ENCODE measurements at places on chromosomes 1 and 21.

GRCh38 chr1:145972580-145972979 is 8.1 kb downstream of the POLR3GL start:
- no peak for DNase-seq

GRCh38 chr1:107076841-107077240 is 20.4 kb downstream of the PRMT6 start:
- no peak for DNase-seq

DNA sequence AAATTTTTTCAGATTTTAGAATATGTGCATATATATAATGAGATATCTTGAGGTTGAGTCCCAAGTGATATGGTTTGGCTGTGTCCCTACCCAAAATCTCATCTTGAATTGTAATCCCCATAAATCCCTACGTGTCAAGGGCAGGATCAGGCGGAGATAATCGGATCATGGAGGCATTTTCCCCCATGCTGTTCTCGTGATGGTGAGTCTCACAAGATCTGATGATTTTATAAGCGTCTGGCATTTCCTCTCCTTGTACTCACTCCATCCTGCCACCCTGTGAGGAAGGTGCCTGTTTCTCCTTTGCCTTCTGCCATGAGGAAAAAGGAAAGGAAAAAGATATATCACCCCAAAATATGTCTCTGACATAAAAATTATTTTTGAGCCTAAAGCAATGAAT is 64.6 kb downstream of the TOR3A start:
- DNase-seq: no peak

DNA sequence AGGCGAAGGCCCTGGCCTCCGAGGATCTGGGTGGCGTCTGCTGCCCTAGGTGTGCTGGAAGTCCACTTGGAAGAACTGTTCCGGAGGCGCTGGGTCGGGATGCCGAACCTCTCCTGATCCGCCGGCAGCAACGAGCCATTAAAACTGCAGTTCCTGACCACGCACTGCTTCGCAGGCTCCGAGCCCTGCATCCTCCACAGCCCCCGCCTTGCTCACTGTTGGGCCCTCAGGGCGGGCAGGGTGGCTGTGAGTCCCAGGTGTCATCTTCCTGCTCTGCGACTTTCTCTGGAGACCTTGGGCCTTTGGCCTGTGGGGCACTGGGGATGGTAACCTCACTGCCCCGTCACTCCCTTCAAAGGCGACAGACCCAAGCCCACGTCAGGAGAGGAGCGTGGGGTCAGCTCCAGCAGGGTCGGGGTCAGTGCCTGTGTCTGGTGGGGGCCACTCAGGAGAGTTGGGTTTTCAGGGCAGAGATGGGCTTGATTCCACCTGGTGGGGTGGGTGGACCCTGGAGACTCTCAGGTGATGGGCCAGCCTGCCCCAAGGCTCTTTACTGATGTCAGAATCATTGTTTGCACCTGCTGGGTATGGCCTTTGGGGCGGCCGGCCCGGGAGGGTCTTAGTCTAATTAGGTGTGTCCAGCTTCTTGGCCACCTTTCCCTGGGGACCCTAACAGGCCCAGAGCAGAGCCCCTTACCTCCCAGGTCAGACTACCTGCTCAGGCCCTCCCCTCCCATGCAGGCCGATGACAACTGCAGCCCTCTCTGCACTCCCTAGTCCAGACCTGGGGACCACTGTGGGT is 3.1 kb downstream of the PRXL2B start:
- no peak for DNase-seq

DNA sequence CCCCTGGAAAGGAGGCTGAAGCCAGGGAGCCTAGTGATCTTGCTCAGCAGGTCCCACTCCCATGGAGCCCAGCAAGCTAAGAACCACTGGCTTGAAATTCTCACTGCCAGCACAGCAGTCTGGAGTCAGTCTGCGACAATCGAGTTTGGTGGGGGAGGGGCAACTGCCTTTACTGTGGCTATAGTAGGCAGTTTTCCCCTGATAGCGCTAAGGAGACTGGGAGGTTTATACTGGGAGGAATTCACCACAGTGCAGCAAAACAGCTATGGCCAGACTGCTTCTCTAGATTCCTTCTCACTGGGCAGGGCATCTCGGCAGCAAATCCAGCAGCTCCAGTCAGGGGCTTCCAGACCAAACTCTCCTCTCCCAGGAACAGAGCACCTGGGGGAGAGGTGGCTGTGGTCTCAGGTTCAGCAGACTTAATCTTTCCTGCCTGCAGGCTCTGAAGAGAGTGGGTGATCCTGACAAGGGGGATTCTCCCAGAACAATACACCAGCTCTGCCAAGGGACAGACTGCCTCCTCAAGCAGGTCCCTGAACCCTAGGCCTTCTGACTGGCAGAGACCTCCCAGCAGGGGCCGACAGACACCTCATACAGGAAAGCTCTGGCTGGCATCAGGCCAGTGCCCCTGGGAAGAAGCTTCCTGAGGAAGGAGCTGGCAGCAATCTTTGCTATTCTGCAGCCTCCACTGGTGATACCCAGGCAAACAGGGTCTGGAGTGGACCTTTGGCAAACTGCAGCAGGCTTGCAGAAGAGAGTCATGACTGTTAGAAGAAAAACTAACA is 548.5 kb upstream of the NEGR1 start:
- no peak for DNase-seq

DNA sequence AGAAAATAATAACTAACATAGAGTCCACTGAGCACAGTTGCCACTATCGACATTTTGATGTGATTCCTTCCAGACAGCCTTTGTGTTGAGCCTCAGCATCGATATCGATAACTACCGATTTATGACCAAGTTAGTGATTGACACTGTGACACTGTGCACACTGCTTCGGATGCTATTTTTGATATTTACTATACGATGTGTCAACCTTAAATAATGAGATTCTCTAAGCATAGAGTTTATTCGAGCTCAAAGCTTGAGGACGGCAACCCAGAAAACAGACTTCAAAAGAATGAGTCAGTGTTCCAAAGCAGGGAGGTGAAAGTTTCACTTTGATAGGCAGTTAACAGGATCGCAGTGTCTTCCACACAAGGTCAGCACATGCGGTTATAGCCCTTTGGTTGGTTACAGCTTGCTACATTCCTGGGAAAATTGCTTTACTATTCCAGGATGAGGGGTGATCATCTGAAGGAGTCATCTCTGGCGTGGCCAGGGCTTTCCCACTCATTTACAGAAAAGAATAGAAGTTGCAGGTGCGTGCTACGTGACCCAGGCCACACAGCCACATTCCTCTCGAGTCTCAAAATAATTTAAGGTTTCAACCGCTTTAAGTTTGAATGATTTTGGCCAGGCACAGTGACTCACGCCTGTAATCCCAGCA is 53.6 kb upstream of the EFHD2 start:
- no peak for DNase-seq

DNA sequence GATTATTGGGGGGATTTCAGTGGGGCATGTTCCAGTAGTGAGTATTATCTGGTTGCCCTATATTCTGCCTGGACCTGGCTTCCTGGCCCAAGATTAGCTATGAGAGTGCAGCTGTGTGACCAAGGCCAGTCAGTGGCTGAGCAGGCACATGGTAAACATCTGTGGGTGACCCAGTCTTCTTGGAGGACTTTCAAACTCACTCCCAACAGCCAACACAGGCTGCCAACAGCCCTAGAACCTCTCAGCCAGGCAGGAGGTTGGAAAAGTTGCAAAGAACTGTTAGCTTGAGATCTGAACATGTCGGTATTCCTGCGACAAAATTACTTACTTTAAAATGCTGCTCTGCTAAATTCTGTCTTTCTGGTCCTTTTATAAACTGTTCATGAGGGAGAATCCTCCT is 192.4 kb downstream of the TGFBR3 start:
- DNase-seq: no peak

GRCh38 chr1:64451440-64451839 is 18.5 kb upstream of the CACHD1 start:
- no peak for DNase-seq

DNA sequence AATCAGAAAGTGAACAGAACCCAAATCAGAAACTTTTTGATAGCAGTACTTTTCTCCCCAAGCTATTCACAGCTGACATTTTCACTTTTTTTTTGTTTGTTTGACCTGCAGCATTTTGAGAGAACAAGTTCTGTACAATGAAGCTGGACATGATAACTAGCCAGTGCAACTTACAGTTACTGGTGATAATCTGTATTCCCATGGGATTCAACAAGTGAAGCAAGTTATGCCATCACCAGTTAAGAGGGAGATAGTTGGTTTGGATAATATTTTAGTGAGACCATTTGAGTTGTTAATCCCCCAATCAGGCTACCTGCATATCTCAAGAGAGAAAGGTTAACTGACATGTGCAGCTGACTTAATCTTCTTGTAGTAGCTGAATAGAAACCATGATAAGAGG is 18.1 kb downstream of the SON start:
- no peak for DNase-seq

DNA sequence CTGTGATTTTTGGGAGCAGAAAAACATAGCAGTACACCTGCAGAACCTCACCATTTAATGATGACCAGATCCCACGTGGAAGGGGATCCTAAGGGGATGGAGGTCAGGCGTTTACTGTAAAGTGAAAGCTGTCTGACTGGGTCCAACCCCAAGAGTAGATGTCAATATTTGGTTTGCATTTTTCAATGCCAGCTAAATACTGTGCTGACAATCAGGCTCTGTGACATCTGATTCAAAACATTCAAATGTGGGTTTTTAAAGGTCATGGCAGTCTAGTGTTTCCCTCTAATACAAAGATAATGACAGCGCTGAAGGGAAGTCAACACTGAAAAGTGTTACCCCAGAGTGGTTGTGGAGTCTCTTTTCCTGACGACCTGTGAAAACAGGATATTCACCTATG is 68.1 kb downstream of the SPAG17 start:
- peak; percentile 53 for DNase-seq

DNA sequence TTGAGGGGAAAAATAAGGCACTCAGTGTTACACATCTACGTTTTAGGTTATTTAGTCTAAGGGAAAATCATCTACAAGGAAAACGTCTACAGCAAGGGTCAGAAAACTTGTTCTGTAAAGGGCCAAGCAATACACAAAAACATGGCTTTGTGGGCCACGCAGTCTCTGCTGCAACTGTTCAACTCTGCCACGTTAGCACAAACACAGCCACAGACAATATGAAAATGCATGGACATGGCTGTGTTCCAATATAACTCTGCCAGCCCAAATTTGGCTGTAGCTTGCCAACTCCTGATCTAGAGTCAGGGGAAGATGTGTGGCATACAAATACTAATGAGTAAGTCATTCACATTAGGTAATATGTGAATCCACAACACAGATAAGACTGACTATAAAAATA is 40.7 kb downstream of the COA6 start:
- DNase-seq: no peak

DNA sequence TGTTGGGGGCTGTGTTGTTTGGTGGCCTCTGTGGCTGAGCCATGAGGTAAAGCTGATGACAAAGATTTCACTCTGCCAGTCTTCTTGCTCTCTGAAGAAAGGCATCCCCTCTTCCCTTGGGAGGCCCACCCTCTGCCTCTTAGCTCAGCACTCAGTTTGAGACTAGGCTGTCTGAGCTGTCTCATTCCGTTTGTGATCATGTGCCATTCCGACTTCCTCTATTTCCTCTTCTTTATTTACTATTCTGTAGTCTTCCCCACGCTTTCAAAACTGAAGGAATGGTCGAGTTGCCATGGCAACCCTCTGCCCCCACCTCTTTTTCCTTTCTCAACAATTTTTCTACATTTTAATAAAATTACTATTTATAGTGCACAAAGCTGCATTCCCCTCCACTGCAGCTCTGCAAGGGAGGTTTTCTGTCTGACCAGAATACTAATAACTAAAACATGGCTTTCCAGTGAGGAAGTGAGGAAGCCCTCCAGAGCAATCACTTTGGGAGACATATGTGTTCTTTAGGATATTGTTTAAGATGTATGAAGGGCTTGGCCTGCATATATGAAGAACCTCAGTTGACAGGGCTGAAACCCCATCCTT is 30.8 kb downstream of the KCNA3 start:
- DNase-seq: no peak
